Activated CD4-positive, alpha-beta T cell treated with anti-CD3 and anti-CD28 coated beads for 48 hours (primary cell): ENCODE measurements at places on chromosomes 7 and 10.

GRCh38 chr7:8628656-8629055 lies 195.2 kb downstream of the NXPH1 start:
- DNase-seq = no peak

GRCh38 chr10:21326594-21327288 lies 198.7 kb downstream of the SKIDA1 start:
- no peak for DNase-seq

DNA sequence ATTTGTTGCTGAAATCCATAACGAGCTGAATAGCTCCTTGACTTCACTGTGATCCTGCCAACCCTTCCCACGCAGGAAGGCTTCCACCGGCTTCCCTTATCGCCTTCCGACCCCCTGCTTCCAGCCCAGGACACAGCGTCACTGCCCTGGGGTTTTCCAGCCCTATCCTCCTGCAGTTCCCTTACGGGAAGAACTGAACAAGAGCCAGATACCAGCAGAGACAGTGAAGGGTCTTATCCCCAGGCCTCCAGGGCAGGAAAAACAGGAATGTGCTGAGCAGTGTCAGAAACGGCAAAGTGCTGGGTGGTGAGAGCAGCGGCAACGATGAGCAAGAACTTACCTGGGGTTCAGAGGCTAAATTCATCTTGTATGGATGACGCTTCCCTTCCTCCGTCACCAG lies 22.4 kb downstream of the PDLIM1 start:
- DNase-seq = no peak

- no peak for DNase-seq
Measured at GRCh38 chr10:18224626-18225445, 84.6 kb downstream of the CACNB2 start.

DNA sequence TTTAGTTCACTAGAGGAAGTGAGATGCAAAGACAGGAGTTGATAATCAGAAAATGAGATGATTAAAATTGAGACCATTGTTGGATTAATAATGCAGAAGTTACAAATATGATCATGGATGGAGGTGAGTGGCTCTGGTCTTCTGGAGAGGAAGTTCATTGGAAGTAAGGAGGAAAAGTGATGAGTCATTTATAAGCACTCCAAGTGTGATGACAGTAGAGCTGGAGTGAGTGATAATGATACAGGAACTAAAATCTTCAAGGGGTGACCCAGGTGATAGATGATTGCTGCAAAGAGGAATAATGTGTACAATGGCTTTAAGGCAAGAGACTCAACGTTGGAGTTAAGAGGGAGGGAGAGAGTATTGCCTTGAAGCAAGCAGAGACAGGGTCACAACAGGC lies 20.7 kb downstream of the ZNF32 start:
- no peak for DNase-seq

DNA sequence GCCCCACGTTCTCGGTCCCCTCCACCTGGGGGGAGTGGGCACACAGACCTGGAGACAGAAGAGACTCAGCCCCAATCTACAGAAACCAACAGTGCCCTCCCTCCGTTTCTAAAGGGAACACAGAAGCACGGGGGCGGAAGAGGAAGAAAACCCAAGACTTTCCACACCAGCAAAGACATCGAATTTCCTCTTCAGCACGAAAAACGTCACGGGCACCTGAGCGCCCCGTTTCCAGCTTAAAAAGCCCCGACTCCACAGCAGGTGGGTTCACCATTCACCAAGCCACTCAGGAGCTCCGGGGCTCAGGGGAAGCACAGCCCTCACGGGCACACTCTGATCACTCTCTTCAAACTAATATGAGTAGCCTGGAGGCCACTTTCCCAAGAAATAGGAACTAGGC lies 19.6 kb downstream of the NUDT1 start:
- DNase-seq = no peak

GRCh38 chr7:32070406-32071360 lies at the start of gene PDE1C:
Gene PDE1C, minus strand, starts transcription at chr7:32070407.
- no peak for DNase-seq

DNA sequence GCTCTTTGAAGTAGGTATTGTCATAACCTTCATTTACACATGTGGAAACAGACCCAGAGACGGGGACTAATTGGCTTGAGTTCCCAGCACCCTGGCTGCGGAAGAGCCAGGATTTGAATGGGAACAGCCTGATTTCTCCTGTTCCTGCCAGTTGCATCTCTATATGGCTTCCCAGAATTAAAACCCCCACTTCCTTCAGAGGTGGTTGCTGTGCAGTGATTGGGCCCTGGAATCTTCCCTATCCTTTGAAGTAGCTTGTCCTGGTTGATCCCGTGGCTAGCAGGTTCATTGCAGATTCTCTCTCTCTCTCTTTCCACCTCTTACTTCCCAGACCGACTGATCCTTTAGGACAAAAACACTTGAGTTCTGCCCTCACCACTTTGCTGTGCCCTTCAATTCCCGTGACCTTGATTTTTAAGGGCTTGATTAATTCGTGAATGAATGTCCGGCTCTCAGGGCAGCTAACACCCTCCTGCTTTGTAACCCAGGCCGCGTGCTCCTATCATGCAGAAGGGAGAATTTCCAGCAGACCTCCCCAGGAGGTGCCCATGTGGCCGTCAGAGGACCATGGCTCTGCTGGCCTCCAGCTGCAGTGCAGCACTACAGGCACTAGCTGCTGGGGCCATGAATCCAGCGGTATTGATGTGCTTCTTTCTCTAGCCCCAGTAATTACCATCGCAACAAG lies 120.6 kb upstream of the AGK start:
- DNase-seq = no peak

DNA sequence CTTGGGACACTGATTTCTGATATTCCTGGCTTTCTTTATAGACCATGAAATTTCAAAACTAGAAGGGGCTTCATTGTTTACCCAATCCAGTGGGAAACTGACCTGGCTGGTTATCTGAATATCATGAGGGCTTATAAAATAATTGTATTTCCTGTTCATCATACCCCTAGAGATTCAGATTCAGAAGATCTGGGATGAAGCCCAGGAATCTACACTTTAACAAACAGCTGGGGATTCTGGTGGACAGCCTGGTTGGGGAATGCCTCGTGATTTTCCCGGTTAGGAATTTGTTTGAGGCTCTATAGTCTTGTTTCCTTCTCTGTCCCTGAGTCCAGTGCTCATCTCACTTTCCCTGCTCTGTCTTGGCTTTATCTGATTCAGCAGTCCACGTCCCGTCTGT lies 110.3 kb downstream of the ADRA2A start:
- DNase-seq = no peak

- DNase-seq = no peak
Measured at GRCh38 chr7:150564006-150564405, 3.2 kb upstream of the GIMAP4 start.

DNA sequence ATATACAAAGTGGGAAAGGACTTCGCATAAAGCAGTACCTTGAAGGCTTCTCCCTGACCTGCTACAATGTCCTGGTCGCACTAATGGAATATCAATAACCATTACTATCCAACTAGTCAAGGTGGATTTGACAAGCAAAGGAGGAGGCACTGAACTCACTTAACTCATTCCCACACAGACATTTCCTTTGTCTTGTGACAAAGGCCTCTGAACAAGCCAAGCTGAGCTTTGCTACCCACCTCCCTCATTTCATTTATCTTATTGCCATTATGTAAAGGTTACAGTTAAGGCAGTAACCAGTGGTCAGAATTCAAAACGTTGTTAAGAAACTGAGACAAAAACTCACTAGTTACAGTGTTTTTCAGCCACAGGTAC lies 7.3 kb downstream of the ELMO1 start:
- no peak for DNase-seq

GRCh38 chr10:31708474-31708873 lies 220.2 kb downstream of the ARHGAP12 start:
- DNase-seq = no peak

GRCh38 chr7:74254858-74255379 lies 720 bp upstream of the RFC2 start:
- DNase-seq = peak; percentile 17

DNA sequence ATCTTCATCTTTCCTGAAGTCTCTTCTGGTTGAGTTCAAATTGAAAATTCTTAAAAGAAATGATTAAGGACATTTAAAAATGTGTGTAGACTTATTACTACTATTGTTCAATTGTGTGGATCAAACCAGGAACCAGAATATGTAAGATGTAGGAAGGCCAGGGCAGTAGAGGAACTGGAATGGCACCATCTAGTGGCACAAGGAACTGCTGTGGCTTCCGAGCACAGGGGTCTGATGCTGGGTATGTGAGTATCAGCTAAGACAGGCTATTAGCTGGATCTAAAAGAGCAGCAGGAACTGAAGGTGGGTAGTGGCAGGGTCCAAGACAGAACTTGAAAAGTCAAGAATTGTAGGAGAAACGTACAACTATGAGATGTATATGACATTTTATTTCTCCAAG lies 247.3 kb downstream of the SEMA3A start:
- peak; percentile 9 for DNase-seq

DNA sequence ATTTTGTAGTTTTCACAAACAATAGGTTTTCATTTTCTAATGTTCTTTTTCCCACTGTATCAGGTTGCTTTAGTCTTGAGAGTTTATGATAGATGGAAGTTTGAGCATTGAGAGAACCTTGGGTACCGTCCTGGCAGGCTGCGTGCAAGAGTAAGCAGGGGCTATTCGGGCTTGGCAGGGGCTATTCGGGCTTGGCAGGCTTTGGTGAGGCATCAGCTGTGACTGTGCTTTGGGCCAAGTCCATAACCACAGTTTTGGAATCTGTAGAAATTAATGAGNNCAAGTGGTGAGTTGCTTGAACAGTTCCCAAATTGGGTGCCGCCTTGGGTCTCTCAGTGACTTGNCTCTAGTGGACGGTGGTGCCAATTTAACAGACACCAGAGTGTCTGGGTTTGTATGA lies 424.6 kb downstream of the PAXIP1 start:
- DNase-seq = no peak
